ENCODE measurements at places on chromosomes 13 and 19. TPM values are rescaled to one million over a fixed set of nuclear protein-coding genes. Genes with fewer than 3 reads are reported as not detected.

The ZNF626 gene
- total RNA-seq = 7.4 TPM

The ATP4B gene
- total RNA-seq = not detected

The MEF2B gene
- under 0.01 TPM for total RNA-seq

The FAM216B gene
- total RNA-seq = not detected

The CGB1 gene
- total RNA-seq = not detected

The PTGIR gene
- 0.20 TPM for total RNA-seq

The ARHGAP33 gene
- total RNA-seq = 0.44 TPM

The ZNF222 gene
- 5.4 TPM for total RNA-seq

The KISS1R gene
- not detected for total RNA-seq

The KASH5 gene
- not detected for total RNA-seq

The DUS3L gene
- total RNA-seq = 19.6 TPM

The KLK15 gene
- total RNA-seq = not detected

The KLF16 gene
- total RNA-seq = 5.6 TPM

The KL gene
- total RNA-seq = under 0.01 TPM

The CCNE1 gene
- total RNA-seq = 2.6 TPM

The CTXN1 gene
- total RNA-seq = 2.0 TPM

The ZNF415 gene
- total RNA-seq = 1.3 TPM

The TMEM255B gene
- 42.7 TPM for total RNA-seq

The LENG9 gene
- total RNA-seq = 3.3 TPM

The PSG11 gene
- not detected for total RNA-seq

The CYP4F12 gene
- not detected for total RNA-seq

The DPRX gene
- not detected for total RNA-seq

The NALCN gene
- total RNA-seq = 12.9 TPM

The CYP2F1 gene
- not detected for total RNA-seq

The MADCAM1 gene
- total RNA-seq = under 0.01 TPM

The SIGLECL1 gene
- not detected for total RNA-seq

The COX7A1 gene
- 88.5 TPM for total RNA-seq

The TLE2 gene
- total RNA-seq = 17.5 TPM

The OR10H1 gene
- not detected for total RNA-seq

The PRX gene
- 1.2 TPM for total RNA-seq

The PDX1 gene
- not detected for total RNA-seq

The BICRA gene
- 2.8 TPM for total RNA-seq

The SELENOV gene
- not detected for total RNA-seq

The RFPL4A gene
- 1.2 TPM for total RNA-seq

The IL12RB1 gene
- under 0.01 TPM for total RNA-seq

The RNF225 gene
- total RNA-seq = not detected

The LGALS4 gene
- total RNA-seq = not detected

The ZNF560 gene
- total RNA-seq = under 0.01 TPM

The ZNF317 gene
- total RNA-seq = 12.3 TPM

The PABPC3 gene
- under 0.01 TPM for total RNA-seq

The ZNF763 gene
- 0.79 TPM for total RNA-seq

The ZNF491 gene
- 1.4 TPM for total RNA-seq

The ONECUT3 gene
- not detected for total RNA-seq

The HPN gene
- under 0.01 TPM for total RNA-seq

The DCLK1 gene
- total RNA-seq = 10.9 TPM

The PBX4 gene
- total RNA-seq = not detected

The HCST gene
- 0.22 TPM for total RNA-seq

The KLF2 gene
- total RNA-seq = 2.6 TPM

The CYP4F8 gene
- not detected for total RNA-seq

The CDX2 gene
- not detected for total RNA-seq

The WDR88 gene
- not detected for total RNA-seq

The SYT3 gene
- under 0.01 TPM for total RNA-seq

The PALM gene
- 36.9 TPM for total RNA-seq

The TRIP10 gene
- 20.4 TPM for total RNA-seq

The SRRM5 gene
- total RNA-seq = not detected

The SCN1B gene
- total RNA-seq = 5.2 TPM

The JOSD2 gene
- 21.0 TPM for total RNA-seq

The PRKCG gene
- not detected for total RNA-seq

The MISP gene
- not detected for total RNA-seq

Measured in lung microvascular endothelial cell (primary cell).